ENCODE measurements at places on chromosomes 5 and 9.
A peak's percentile ranks its signal among the peaks of the same experiment; 100 is the strongest.

GRCh38 chr9:37209431-37210386 lies 89.3 kb downstream of the ZCCHC7 start:
- DNase-seq, result no peak

DNA sequence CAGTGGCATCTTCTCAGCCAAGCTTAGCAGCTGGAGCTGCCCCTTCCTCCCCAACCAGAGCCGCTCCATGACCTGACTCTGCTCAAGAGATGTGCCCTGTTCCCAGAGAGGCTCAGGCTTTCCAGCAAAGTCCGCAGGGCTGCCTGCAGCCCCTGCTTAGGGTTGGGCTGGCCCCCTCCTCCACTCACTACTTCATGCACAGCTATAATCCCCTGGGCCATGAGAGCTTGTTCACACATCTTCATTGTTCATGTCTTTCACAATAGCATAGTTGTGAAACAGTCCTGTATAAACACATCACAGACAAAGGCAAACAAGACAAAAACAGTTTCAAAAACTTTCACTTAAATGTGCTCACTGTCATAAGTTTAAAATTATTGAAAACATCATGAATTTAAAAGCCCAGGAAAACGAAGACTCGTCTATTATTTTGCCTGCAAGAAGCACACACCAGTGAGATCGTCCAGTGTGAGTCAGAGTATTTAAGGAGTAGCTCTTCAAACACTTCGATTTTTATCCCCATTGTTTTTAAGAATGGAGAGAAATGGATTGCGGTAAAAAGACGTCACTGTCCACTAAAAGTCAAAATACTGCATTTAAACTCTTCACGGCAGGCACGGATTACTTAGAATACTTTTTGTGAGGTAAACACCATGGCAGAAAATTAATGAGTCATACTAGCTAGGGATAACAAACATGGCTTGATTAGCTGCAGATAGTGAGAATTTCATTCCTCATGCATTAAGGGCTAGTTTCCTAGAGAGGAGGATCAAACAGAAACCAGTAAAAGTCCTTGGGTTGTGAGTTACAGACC lies 40.7 kb upstream of the S1PR3 start:
- DNase-seq, result no peak

DNA sequence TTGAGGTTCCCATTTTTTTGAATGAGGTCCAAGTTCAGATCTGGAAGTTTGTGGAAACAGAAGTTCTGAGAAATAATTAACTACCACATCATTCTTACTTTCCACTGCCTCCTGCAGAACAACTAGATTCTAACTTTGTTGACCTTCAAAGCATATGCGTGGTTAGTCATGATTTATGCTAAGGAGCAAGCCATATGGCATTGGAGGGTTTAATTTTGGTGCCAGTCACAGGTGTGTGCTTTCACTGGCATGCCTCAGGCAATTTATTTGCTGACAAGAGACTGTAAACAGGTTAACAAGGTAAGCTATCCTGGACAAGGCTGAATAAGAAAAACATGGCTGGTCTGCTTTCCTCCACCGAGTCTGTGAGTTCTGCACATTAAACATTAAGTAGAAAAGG lies 31.5 kb downstream of the HMHB1 start:
- no peak for DNase-seq

- DNase-seq, result no peak
Measured at GRCh38 chr5:140502834-140503233, 44.6 kb upstream of the EIF4EBP3 start.

DNA sequence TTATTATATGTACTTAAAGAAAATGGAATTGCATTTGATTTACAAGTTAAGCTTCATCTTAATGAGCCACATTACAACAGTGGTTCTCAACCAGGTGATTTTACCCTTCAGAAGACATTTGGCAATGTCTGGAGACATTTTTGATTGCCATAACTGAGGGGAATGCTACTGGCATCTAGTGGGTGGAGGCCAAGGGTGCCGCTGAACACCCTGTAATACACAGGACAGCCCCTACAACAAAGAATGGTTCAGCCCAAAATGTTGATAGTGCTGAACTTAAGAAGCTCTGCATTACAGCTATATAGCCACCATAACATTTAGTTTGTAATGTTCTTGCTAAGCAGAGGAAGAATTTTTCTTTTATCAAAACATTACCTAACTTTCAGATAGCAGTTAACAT lies 103.1 kb downstream of the PAM start:
- DNase-seq, result no peak

DNA sequence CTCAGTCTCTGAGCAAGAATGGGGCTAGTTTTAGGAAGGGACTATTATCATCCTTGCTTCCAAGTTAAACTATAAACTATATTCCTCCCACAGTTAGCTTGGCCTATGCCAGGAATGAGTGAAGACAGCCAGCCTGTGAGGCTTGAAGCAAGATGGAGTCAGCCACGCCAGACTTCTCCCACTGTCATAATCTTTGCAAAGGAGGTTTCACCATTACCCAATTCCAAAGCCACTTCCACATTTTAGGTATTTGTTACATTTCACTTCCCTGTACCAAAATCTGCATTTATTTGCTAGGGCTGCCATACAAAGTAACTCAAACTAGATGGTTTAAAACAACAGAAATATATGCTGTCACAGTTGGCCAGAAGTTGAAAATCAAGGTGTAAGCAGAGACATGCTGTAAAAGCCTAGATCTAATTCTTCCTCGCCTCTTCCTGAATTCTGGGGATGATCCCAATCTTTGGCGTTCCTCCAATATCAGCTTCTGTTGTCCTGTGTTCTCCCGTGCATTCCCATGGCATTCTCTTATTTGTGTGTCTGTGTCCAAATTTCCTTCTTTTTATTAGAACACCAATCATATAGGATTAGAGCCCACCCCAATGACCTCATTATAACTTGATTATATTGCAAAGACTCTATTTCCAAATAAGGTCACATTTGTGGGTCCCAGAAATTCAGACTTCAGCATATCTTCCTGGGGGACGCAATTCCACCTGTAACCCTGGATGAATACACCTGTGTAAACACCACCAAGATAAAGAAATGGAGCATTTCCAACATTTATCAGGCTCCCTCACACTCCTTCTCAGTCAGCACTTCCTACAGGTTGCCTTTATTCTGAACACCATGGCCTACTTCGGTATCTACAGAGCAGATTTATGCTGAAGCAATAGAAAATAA lies 126.8 kb downstream of the GCNT1 start:
- DNase-seq, result no peak

- DNase-seq, result peak; percentile 19
Measured at GRCh38 chr5:1512541-1513291, 11.0 kb downstream of the LPCAT1 start.

- no peak for DNase-seq
Measured at GRCh38 chr5:162512935-162513565, 445.5 kb downstream of the GABRG2 start.

- DNase-seq, result no peak
Measured at GRCh38 chr5:72314571-72315172, 5.4 kb downstream of the MRPS27 start.

- no peak for DNase-seq
Measured at GRCh38 chr9:2362150-2362549, 259.4 kb upstream of the VLDLR start.

DNA sequence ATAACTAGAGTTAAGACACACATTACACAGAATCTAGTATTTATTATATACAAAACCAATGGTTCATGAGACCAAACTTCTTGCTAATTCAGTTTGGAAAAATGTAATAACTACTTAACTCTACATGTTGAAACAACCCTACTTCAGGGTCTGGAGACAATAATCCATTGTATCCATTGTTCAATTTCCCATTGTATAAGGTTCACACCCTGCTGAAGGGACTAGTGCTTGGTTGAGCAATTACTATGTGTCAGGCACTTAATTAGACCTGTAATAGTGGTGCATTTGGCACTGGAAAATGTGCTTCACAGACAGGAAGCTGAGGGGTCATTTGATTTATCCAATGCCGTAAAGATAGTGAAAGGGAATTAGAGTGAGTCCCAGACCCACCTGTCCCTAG lies 114.3 kb upstream of the PAPPA start:
- no peak for DNase-seq

DNA sequence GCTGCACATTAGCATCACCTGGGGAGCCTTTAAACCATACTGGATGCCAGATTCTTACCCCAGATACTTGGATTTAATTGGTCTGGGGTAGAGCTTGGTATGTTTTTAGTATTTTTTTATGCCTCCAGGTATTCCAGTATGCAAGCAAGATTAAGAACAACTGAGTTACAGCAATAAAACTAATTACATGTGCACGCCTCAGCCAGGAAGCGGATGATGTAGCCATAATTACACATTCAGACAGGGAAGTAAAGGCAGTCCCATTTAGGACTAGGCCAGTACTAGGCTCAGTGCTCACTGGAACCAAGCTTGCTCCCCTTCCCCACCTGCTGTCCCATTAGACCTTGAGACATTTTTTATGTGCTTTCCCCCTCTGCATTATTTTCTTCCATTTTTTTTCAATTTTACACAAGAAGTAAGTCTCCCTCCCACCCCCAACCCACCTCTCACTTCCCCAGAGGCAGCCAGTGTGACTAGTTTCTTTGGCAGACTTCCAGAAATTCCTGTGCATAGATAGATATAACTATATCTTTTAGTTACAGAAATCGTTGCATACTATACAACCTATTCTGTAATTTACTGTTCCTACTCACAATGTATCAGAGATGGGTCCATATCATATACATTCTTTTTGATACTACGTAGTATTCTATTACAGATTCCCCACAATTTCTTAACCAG lies 7.1 kb upstream of the GNAQ start:
- DNase-seq, result no peak

GRCh38 chr9:89024727-89025126 lies 33.5 kb downstream of the S1PR3 start:
- no peak for DNase-seq

- DNase-seq, result no peak
Measured at GRCh38 chr5:74040065-74040551, 414.1 kb downstream of the ARHGEF28 start.

- no peak for DNase-seq
Measured at GRCh38 chr9:123401879-123402513, 46.0 kb downstream of the CRB2 start.

DNA sequence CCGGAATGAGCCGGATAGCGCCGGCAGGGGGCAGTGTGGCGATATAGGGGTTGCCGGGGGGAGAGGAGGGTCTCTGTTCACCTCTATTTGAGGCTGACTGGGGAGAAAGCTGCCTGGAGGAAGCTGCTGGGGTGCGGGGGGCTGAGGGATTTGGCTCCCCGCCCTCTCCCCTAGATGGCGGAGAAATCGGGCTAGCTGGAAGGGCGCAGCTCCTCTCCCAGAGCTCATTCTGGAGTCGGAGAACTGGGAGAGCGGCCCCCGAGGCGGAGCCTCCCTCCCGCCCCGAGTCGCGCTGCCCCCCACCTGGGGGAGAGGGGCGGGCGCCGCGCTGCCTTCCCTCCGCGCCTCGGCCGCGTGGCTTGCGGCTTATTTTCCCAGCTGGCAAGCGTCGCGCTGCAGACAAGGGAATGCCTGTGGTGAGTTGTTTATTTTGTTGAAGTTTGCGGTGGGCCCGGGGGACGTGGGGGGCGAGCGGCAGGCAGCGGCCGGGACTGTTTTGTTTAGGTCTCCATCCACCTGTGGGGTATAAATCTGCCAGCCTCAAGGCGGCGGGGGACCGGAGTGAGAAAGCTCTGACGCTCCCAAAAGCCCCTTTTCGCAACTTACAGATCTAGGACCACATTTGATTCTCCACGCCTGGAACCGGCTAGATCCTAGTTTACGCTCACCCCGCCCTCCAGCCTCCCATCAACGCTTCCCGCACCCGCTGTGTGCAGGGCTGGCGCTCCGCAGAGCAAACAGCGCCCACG lies 4.1 kb upstream of the RGMB start:
- peak; percentile 51 for DNase-seq

GRCh38 chr9:76027416-76027815 lies 136.9 kb downstream of the PCSK5 start:
- DNase-seq, result peak; percentile 71

DNA sequence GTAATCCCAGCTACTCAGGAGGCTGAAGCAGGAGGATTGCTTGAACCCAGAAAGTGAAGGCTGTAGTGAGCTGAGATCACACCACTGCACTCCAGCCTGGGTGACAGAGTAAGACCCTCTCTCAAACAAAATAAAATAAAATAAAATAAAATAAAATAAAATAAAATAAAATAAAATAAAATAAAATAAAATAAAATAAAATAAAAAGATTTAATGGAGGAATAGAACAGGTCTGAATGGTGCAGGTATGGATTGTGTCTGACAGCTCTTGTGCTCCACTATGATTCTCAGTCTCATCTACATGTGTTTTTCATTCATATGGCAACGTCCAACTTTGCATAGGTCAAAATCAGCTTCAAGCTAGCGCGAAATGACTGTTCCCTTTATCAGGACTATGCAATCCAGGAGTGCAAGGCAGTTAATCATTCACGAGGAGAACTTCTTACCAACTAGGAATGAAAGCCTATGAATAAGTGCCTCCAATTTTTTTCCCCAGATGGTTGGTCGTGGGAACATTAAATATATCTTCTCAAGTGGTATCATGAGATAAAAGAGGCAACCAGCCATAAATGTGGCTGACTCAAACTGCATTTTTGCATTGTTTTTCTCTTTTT lies 1392.3 kb upstream of the CDH9 start:
- DNase-seq, result no peak

DNA sequence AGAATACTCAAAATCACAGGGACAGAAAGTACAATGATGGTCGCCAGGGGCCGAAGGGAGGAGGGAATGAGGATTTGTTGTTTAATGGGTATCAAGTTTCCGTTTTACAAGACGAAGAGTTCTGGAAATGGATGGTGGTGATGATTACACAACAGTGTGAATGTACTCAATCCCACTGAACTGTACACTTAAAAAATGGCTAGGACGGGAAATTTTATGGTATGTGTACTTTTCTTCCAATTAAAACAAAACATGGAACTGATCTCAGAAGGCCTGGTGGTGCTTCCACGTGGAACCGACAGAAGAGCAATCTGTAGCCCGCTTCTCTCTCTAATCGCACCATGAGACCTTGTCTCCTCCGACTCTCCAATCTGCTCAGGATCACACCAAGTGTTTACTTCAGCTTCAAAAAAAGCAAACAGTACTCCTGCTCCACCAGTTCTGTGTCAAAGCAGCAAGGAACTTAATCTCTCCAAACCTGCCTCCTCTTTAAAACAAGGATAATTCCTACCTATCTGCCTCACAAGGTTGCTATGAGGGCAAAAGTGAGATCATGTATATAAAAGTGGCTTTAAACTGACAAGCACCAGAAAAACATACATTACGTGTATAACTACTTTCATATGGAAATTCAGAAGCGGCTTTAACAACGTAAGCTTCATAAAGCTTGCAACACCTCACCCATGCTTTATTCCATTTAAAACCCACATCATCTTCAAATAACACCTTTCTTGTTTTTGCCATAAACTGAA lies 2.1 kb downstream of the ECPAS start:
- DNase-seq, result no peak

DNA sequence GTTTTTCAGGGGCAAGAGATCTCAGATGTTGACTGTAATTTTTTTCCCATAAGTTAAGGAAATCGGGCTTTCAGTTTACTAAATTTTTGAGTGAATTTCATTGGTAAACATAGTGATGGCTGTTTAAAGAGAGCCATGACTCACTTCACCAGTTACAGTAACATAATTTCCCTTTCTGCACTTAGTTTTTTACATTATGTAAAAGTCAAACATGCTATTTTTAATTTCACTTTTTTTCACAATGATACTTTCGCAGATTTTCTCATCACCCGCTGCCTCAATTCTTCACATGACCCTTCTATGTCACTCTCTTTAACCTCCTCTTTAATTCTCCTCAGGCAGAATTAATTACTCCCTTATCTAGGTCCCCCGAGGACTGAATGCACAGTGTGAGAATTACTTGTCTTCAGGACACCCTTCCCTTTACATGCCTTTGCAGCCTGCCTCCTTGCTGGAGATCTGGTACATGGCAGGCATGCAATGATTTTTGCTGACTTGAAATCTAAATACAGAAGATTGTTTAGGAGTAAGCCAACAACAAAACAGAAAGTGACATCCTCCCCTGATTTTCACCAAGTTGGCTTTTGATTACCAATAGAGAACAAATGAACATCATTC lies 217.5 kb upstream of the S1PR3 start:
- DNase-seq, result no peak
